ENCODE measurements at places on chromosomes 16 and 17.

GRCh38 chr17:74981979-74982662 lies 5.3 kb upstream of the CDR2L start:
- peak; percentile 82 for DNase-seq

DNA sequence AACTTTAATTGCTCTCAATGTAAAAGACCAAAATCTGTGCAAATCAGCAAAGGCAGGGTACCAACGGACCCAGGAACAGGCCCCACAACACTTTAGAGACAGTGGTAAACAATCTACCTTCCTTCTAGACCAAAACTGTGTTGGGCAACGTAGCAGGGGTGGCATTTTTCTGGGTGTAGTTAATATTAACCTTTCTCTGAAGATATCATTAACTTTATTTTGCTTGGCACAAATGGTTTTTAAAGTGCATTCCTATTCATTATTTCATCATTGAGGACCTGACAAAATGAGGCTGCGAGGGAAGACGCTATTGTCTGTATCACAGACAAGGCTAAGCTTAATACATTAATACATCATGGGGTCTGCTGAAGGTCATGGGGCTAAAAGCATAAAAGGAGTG lies 37.9 kb upstream of the TRAP1 start:
- no peak for DNase-seq

GRCh38 chr16:68508641-68509240 lies 30.4 kb upstream of the ZFP90 start:
- DNase-seq: no peak

GRCh38 chr16:77353587-77354263 lies 81.1 kb downstream of the ADAMTS18 start:
- no peak for DNase-seq

GRCh38 chr17:65441053-65441605 lies 120.3 kb downstream of the AXIN2 start:
- no peak for DNase-seq

DNA sequence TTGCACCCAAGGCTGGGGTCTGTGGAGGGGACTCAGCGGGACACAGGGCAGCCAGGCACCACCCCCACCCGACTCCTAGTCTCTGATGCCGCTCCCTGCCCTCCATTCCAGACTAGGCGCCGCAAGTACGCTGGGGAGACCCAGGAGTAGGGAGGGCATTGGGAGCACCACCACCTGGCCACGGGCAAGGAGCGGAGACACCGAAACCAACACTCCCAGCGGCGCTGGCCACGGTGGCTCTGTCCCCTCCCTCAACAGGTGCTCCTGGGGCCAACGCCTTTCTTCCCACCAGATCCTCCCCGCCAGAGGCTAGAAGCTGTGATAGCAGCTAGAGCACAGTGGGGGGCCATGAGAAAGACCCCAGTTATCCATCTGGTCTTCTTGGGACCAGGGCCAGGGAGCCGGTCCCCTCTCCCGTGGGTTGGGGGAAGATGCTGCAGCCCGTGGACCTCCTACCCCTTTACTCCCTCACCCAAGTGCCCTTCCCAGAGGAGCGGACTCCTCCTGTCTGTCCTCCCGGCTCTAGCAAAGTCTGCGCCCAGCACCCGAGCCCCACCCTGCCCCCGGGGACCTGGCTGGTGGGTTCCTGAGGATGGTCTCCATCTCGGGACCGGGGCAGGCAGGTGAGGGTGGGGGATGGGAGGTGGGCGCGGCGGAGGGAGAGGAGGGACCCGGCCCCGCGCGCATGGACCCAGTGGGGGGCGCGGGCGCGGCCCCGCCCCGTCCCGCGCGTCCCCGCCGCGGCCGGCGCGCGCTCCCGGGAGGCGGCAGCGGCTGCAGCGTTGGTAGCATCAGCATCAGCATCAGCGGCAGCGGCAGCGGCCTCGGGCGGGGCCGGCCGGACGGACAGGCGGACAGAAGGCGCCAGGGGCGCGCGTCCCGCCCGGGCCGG lies at the start of gene SYNGR3:
TSS of gene SYNGR3 (plus strand) at position 762 of the 892 bp plus-strand sequence. CDS start 133 bp downstream, outside the sequence.
- DNase-seq: no peak

DNA sequence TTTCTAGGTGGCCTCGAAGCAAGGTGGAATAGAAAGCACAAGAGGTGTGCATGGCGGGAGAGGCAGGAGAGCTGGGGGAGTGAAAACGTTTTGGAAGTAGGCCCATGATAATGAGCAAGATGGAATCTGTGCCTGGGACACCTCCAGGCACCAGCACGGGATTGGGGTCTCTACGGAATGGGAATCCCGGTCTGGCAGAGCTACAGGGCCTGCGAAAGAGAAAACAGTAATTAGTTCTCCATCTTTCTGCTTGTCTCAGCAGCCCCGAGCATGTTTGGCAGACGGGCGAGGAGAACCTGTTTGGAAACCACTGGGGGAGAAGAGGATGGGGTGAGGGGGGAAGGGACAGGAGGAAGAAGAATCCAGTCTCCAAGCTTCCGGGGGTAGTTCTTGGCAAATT lies 258.7 kb downstream of the SOX9 start:
- no peak for DNase-seq

DNA sequence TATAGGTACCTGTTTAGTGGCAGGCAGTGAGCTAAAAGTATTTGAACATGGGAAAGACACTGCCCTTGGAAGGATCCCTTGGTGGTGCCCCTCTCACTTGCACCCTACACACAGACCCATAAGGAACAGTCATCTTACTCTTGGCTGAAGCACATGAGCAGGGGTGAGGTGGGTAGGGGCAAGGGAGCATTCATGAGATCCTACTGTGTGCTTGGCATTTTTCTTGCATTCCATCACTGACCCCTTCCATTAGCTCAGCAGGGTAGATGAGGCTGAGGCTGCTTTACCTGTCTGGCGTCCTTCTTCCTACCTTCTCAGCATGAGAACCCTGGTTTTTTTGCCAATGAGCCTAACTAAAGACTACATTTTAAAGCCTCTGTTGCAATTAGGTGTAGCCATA lies 48.3 kb downstream of the CCT6B start:
- no peak for DNase-seq

DNA sequence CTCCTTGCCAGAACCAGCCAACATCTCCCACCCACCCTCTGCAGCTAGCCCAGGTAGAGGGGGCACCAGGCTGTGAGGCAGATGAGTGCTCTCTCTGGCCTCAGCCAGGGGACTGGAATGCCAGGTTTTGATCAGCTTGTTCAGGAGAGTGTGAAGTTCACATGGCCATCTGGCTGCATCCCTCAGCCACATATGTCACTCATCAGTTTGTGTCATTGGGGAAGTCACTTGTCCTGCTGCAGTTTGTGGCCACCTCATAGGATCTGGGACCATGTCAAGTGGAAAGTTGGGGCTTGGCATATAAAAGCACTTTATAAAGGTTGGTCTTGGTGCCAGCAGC lies 147.6 kb downstream of the SOCS1 start:
- DNase-seq: no peak

DNA sequence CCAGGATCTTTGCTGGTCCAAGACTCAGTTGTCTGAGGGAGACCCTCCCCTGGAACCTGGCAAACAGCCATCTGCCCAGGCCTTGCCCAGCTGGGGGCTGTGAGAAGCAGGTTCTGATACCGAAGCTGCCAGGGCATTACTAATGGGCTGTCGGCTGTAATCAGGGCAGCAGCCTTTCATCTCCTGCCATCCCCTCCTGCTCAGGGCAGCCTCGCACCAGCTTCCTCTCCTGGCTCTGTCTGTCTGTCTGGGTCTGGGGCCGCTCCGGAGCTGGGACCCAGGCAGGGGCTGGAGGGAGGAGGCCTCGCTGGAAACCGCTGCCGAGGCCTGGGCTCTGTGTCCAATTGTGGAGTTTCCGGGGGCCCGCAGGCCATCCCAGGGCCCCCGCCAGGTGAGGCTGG lies 21.6 kb upstream of the BRD7 start:
- DNase-seq: no peak

DNA sequence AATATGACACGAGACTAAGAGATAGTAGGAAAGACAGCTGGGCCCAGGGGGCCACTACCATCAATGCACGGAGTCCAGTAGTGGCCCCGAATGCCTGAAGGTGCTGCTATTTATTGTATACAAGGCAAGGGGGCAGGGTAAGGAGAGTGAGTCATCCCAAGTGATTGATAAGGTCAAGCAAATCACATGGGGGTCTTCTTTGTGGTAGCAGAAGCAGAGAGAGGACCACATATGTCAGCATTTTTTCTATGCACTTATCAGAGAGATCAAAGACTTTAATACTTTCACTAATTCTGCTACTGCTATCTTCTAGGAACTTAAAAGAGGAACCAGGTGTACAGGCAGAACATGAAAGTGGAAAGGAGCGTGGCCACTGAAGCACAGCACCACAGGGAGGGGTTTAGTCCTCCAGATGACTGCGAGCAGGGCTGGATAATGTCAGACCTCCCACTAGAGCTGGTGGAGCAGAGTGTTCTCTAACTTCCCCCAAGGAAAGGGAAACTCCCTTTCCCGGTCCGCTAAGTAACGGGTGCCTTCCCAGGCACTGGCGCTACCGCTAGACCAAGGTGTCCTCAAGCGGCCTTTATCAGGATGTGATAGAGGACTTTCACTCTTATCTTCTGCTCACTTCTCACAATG lies 26.4 kb upstream of the ARL4D start:
- no peak for DNase-seq

DNA sequence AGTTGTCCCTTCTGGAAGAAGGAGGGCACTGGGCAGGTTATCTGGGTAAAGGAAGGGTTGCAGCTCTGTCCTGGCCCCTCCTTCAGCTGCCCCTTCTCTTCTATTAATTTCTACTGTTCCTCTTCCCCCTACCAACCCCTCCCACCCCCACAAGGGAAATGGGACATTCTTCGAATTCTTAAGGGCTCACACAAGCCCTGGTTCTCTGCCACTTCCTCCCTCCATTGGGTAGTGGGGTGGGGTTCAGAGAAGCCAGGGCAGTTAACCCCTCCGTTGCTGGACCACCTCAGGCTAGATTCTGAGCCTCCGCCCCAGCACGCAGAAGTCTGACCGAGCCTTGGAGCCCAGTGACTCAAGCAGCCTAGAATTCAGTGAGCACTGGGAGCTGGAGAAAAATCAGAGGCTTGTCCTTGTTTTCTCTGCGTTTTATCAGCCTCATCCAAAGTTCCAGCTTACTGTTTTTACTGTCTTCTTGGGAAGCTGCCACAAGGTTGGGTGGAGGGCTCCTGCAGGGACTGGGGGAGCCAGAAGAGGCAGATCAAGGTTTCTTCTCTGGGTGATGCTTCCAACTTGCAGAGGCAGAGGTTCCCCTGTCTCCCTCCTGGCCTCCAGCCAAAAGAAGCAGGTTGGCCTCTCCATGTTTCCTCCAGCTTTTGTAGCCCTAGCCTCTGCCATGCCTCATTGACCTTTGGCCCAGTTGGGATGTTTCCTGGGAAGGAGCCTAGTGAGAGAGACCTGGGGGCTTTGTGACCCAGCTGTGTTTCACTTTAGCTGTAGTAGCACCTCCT lies 10.2 kb downstream of the LASP1 start:
- DNase-seq: no peak

- no peak for DNase-seq
Measured at GRCh38 chr16:85936816-85937215, 37.9 kb downstream of the IRF8 start.

- no peak for DNase-seq
Measured at GRCh38 chr17:44204441-44204882, 4.8 kb upstream of the ATXN7L3 start.

GRCh38 chr17:10251212-10251948 lies 53.0 kb upstream of the GAS7 start:
- DNase-seq: no peak

GRCh38 chr17:78924481-78925151 lies 571 bp downstream of the TIMP2 start:
- no peak for DNase-seq

All from stimulated activated naive CD8-positive, alpha-beta T cell treated with anti-CD3 and anti-CD28 coated beads, Interleukin-15, Interleukin-2, amounts not matched to agents 100 U/mL and 50 U/mL, for 24 hours (primary cell).